SJSA1 (cell line): ENCODE measurements at places on chromosomes 1 and 21. TPM values are rescaled to one million over a fixed set of nuclear protein-coding genes. Genes with fewer than 3 reads are reported as not detected.

The CGN gene
- 0.26 and 1.2 TPM in 2 replicates for total RNA-seq

The RHD gene
- not detected in 2 replicates for total RNA-seq

The PFKFB2 gene
- 1.5 and 3.8 TPM in 2 replicates for total RNA-seq

The PTGS2 gene
- total RNA-seq = 0.13 TPM in 1 of 2 replicates, not detected in the other

The SPATC1L gene
- total RNA-seq = 4.3 and 7.1 TPM in 2 replicates

The AMY2A gene
- total RNA-seq = not detected in 2 replicates

The NHLH2 gene
- 0.11 TPM in 1 of 2 replicates, not detected in the other for total RNA-seq

The MPL gene
- not detected in 2 replicates for total RNA-seq

The CELA2A gene
- not detected in 2 replicates for total RNA-seq

The SPRR2F gene
- not detected in 2 replicates for total RNA-seq

The IQCC gene
- total RNA-seq = 4.4 and 5.6 TPM in 2 replicates

- no peak overlapping the region for H3K27ac ChIP-seq
- no peaks in the 10 kb centered on the region for H3K4me1 ChIP-seq
- peaks cover 76% of the 10 kb centered on the region for H3K36me3 ChIP-seq
Observed at GRCh38 chr21:33418691-33419090, 15.5 kb downstream of the IFNGR2 start.

- no peaks in the 10 kb centered on the region for H3K4me1 ChIP-seq
- no peaks in the 10 kb centered on the region for H3K27me3 ChIP-seq
- no peak for DNase-seq
Observed at GRCh38 chr21:46386734-46387088, 62.8 kb downstream of the PCNT start.

- no peaks in the 10 kb centered on the region for H3K27me3 ChIP-seq
- peaks cover 24% of the 10 kb centered on the region for H3K4me1 ChIP-seq
- no peak overlapping the region for H3K27ac ChIP-seq
Observed at GRCh38 chr1:98384461-98385141, 276.9 kb upstream of the SNX7 start.

DNA sequence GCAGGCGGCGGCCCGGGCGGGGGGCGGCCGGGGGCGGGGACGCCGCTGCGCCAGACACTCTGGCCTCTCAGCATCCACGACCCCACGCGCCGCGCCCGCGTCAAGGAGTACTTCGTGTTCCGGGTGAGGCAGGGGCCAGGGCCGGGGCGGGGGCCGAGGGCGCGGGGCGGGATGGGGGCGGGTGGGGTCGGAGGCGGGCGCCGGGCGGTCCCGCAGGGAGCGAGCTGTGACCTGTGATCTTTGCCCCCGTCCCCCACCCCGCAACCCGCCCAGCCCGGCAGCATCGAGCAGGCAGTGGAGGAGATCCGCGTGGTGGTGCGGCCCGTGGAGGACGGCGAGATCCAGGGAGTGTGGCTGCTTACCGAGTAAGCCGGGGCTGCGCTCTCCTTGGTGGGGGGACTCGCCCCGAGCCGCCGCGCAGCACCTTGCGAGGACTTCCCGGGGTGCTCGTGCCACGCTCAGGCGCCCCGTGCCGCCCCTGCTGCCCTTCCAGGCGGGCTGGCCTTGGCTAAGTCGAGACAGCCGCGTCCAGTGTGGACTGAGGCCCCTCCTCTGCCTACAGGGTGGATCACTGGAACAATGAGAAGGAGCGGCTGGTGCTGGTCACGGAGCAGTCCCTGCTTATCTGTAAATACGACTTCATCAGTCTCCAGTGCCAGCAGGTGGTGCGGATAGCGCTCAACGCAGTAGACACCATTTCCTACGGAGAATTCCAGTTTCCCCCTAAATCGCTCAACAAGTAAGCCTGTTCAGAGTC lies 514 bp downstream of the TPRG1L start:
- peaks cover 14% of the 10 kb centered on the region for H3K4me1 ChIP-seq
- peak overlapping the region; percentile 85 for H3K4me3 ChIP-seq
- peak; percentile 31 for DNase-seq
- no peak overlapping the region for H3K27ac ChIP-seq

- H3K27me3 ChIP-seq = no peaks in the 10 kb centered on the region
- DNase-seq = no peak
- H3K4me3 ChIP-seq = no peak overlapping the region
Observed at GRCh38 chr1:161374373-161374772, 6.7 kb upstream of the CFAP126 start.

GRCh38 chr1:4701276-4701675 lies 46.9 kb downstream of the AJAP1 start:
- no peaks in the 10 kb centered on the region for H3K4me1 ChIP-seq
- no peaks in the 10 kb centered on the region for H3K36me3 ChIP-seq
- no peak for DNase-seq
- no peak overlapping the region for H3K4me3 ChIP-seq
- no peak overlapping the region for H3K27ac ChIP-seq

- no peak overlapping the region for H3K4me3 ChIP-seq
- H3K27ac ChIP-seq = no peak overlapping the region
- H3K36me3 ChIP-seq = no peaks in the 10 kb centered on the region
- DNase-seq = no peak
- H3K4me1 ChIP-seq = no peaks in the 10 kb centered on the region
- H3K27me3 ChIP-seq = no peaks in the 10 kb centered on the region; the same call in 1 of the 2 replicates
Observed at GRCh38 chr1:204483791-204484190, 10.8 kb downstream of the PIK3C2B start.

DNA sequence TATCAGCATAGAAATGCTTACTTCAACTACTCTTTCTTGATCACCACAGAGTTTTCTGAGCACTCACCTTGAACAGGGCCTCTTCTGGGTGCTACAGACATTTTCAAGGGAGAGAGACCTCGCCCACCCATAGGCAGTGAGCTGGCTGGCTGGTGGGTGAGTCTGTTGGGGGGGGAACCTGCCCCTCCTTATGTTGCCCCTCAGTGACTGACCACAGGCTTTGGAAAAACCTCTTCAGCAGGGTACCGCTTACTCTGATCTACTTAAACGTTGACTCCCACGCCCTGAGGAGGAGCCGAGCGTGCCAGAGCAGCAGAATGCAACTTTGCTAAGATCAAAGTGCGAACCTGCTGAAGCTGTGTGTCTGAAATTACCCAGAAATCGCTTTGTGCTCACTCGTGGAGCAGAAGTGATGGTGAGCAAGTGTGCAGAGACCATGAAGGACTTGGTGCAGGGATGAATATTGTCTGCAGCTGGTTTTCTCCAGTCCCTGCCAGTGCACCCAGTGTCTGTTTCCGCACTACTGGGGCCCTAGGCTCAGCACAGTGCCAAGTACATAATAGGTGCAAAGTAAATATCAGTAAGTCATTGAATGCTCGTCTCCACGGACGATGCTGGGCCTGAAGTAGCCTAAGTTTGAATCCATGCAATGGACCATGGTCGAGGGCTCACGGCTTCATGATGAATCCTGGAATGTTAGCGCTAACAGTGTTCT lies 158.7 kb upstream of the IRF2BP2 start:
- no peak overlapping the region for H3K4me3 ChIP-seq
- H3K27me3 ChIP-seq = no peaks in the 10 kb centered on the region
- H3K4me1 ChIP-seq = peaks cover 27% of the 10 kb centered on the region
- no peak for DNase-seq
- H3K36me3 ChIP-seq = no peaks in the 10 kb centered on the region

DNA sequence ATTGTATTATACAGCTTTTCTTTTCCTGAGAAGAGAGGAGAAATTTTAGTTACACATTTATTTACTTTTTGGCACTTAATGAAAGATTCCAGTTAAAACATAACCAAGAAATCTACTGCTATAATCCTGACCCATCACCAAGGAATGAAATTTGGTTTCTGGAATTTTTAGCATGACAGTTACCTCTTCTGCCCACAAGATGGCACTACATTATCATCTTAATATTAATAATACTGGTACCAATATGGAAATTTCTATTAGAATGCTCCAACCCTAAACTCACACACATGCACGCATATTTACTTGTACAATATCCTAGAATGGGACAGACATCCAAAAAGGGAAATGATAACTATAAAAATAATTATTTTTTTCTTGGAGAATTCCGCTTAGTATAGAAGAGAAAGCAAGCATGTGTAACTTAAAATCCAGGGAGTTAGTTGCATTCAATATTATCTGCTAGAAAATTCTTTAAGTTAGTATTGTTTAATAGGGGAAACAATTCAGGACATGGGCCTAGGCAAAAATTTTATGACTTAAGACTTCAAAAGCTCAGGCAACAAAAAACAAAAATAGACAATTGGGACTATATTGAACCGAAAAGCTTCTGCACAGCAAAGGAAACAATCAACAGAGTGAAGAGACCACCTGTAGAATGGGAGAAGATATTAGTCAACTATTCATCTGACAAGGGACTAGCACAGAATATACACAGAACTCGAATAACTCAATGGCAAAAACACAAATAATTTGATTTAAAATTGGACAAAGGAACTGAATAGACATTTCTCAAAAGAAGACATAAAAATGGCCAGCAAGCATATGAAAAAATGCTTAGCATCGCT lies 37.4 kb downstream of the MAP3K21 start:
- peaks cover 8% of the 10 kb centered on the region for H3K27me3 ChIP-seq
- no peak overlapping the region for H3K4me3 ChIP-seq
- H3K4me1 ChIP-seq = no peaks in the 10 kb centered on the region
- DNase-seq = no peak

GRCh38 chr1:167488786-167489185 lies 29.5 kb downstream of the CD247 start:
- H3K27ac ChIP-seq = no peak overlapping the region
- H3K36me3 ChIP-seq = no peaks in the 10 kb centered on the region
- H3K4me3 ChIP-seq = no peak overlapping the region
- DNase-seq = no peak
- no peaks in the 10 kb centered on the region for H3K4me1 ChIP-seq
- no peaks in the 10 kb centered on the region for H3K27me3 ChIP-seq

DNA sequence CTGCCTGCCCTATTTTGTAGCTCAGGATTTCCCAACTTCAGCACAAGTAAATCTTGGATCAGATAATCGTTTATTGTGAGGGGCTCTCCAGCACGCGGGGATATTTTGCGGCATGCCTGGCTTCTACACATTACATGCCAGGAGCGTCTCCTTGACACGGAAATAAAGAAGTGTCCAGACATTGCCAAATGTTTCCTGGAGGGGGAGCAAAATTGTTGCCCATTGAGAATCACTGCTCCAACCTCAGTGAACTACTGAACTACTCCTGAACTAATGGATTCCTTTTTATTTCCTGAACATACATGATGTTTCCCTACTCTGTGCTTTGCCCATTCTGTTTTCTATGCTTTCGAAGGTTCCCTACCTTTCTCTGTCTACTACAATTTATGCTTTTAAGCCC lies 1359.1 kb upstream of the ADGRL2 start:
- DNase-seq = no peak
- no peak overlapping the region for H3K4me3 ChIP-seq
- H3K27me3 ChIP-seq = no peaks in the 10 kb centered on the region
- no peaks in the 10 kb centered on the region for H3K4me1 ChIP-seq
- no peaks in the 10 kb centered on the region for H3K36me3 ChIP-seq
- H3K27ac ChIP-seq = no peak overlapping the region

- no peaks in the 10 kb centered on the region for H3K27me3 ChIP-seq
- peaks cover 19% of the 10 kb centered on the region; the same call in 1 of the 2 replicates for H3K4me1 ChIP-seq
- peaks cover 26% of the 10 kb centered on the region for H3K36me3 ChIP-seq
- no peak for DNase-seq
Observed at GRCh38 chr1:156143765-156144489, 9.5 kb upstream of the SEMA4A start.

- H3K36me3 ChIP-seq = peaks cover 5% of the 10 kb centered on the region; the same call in 1 of the 2 replicates
- no peaks in the 10 kb centered on the region for H3K27me3 ChIP-seq
- DNase-seq = no peak
- peaks cover 15% of the 10 kb centered on the region for H3K4me1 ChIP-seq
- H3K4me3 ChIP-seq = no peak overlapping the region
Observed at GRCh38 chr1:207872621-207873020, 38.3 kb downstream of the CD34 start.

DNA sequence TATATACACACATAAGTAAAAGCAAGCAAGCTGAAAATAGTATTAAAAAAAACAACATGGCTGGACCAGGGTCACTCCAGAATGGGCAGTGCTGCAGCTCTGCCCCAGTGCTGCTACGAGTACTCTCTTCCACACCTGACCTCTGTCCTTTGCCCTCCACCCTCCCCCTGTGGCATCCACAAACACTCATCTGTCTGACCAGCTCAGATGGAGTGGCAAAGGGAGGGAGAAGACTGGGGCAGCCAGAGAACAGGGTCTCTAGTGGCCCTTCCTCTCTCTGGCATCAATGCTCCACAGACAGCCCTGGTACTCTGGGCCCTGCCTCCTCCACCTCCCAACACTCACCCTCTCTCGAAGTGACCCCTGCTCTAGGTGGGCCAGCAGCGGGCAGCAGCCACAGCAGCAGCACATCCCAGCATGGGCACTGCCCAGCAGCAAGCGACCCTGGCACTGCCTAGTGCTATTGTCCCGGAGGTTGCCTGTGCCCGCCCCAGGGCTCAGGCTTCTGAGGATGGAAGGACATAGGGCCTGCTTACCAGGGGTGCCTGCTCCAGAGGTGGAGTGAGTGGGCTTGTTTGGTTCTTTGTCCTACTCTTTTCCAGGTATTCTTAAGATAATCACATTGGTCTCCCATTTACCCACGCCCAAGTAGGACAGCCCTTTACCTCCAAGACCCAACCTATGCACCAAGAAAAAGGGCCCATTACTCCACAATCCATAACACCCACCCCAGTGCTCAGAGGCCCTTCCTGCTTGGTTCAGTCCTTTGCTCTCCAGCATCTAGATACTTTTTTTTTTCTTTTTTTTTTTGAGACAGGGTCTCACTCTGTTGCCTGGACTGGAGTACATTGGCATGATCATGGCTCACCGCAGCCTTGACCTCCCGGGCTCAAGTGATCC lies 6.2 kb downstream of the ARHGEF2 start:
- no peaks in the 10 kb centered on the region for H3K27me3 ChIP-seq
- H3K4me1 ChIP-seq = peaks cover 71% of the 10 kb centered on the region
- DNase-seq = no peak
- H3K4me3 ChIP-seq = no peak overlapping the region
- no peak overlapping the region for H3K27ac ChIP-seq

DNA sequence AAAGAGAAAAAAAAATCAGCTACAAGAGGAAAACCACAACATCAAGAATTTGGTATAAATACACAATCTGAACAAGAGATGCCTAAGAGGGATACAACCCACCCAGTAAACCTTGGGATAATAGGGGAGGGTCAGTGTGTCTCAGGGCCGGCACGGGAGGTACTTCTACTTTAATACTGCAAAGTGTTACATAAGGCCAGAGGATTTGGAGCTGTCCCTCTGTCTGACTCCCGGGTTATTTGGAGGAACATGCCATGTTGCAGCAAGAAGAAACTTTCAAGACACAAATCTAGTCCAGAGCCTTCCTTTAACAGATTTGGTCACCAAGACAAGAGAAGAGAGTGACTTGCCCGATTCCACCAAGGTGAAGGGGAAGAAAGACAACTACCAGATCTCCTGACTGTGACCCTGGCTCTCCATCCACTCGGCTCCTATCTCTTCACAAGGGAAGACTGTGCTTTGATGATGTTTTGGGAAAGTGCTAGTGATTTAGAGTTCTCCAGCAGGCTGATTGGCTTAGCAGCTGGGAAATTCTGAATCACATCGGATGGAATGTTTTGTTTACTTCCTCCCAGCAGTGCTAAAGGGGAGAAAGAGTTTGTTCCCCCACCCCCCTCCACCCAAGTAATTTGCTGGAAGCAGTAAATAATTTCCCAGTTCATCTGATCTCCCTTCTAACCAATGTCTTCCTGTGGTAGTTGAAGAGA lies 29.3 kb downstream of the SGIP1 start:
- H3K36me3 ChIP-seq = no peaks in the 10 kb centered on the region
- no peaks in the 10 kb centered on the region for H3K27me3 ChIP-seq
